ENCODE measurements at places on chromosomes 4 and X.

DNA sequence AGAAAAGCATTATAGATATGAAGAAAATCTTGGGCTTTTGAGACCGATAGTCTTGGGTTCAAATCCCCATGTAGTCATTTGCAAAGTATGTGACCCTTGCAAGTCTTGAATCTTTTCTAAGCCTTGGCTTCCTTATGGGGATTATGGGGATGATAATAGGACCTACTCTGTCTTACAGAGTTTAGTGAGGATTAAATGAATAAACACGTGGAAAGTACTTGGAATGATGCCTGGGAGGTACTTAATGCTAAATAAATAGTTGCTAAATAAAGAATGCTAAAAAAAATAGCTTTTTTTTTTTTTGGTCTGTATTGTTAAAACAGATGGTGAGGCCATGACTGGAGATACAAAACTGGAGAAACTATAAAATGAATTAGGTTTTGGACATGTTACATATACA is 292.7 kb downstream of the GPAT3 start:
- DNase-seq, result no peak

DNA sequence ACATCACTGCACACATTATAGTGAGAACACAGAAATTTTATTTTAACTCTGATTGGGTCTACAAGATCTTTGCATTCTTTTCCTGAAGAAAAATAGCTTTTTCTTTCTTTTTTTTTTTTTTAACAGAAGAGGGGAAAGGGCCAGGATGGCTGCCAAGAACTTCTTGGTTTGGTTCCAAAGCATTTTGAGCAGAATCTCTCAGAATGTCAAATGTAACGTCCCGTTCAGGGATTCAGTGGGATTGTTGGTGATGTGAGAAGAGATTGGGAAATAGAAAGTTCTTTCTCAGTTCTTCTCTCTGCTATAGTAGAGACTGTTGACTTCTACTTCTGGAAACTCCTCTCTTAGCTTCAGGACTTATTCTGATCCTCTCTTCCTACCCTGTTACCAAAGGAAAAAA is 70.9 kb upstream of the CBR4 start:
- no peak for DNase-seq

DNA sequence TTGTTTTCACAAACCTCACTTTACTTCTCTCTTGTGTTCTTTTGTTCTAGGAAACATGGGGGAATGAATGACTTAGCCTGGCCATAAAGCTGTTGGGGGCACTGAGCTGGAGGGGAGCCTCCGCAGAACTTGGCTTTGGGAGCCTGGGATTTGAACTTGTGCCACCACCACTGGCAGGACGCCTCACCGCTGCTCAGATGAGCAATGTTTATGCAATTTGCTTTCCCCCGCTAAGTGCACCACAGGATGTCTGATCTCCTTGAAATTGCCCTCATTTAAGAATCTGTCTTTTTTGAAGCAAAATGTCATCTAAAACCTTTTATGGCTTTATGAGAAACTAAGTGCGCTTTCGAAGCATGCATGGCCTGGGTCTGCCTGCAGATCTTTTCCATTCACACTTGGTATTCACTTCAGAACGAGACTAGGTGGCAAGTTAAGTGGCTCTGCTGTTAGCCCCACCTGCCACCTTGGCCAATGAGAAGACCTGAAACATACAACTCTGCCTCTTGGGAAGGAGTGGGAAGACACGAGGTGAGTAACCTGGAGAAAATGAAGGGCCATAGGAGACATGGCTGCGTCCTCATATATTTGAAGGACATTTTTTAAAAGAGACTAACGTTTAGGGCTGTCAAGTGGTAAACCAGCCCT is 119.3 kb downstream of the LDB2 start:
- DNase-seq, result no peak

GRCh38 chr4:138643827-138644226 is 371.8 kb upstream of the NOCT start:
- no peak for DNase-seq

DNA sequence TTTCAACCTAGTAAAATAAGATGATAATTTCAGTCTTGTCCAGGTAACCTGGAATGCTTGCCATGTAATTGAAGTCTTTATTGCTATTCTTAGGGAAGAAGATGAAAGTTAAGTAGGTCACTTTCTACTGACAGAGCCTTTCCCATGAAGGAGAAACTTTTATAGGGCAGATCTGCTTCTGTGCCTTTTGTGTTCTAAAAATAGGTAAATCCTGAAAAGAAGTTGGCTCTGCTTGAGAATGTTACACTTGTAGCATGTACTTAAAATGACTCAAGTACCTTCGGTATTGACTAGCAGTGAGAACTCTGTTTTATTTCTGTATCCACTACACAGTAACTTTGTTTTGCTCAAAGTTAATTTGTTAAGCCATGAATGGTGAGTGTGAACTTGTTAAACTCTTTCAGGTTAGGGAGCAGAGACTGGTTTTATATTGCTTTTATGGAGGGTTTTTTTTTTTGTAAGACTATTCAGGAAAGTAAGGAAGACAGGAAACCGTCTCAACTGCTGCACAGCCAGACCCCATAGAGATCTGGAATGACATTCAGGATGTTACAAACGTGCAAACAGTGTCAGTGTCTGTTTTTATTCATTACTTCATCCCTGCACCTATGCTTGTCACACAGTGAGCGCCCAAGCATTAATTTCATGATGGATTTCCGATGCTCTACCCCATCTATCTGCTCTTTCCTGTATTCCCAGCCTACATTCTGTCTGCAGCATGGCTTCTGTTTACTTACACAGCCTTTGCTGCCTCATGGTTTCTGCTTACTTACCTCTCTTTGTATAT is 53.0 kb downstream of the SEPTIN11 start:
- peak; percentile 86 for DNase-seq

- no peak for DNase-seq
Measured at GRCh38 chr4:15851969-15852368, 73.8 kb downstream of the CD38 start.

GRCh38 chr4:8616831-8617230 is 24.3 kb downstream of the CPZ start:
- DNase-seq, result no peak

DNA sequence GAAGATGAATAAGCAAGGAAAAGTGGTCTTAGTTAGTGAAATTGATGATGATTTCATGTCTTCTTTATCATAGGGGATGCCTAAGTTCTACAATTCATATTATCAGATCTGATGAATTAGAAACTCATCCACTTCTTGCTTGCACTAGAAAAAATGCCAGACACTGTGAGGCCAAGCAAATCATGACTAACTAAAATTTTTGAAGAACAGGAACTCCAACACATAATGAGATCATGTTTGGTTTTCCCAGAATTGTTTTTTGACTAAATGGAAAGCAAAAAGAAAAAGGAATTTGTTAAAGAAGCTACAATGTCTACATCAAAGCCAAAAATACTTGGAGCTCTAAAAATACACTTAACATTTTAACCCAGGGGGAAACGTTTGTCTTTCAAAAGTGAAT is 120.4 kb downstream of the ARSF start:
- DNase-seq, result peak; percentile 22
